Sigmoid colon (tissue), 7 donors: ENCODE measurements at places on chromosomes 1 and 21. TPM values are rescaled to one million over a fixed set of nuclear protein-coding genes. Genes with fewer than 3 reads are reported as not detected.

GRCh38 chr1:185477638-185478580 lies 160.9 kb upstream of the IVNS1ABP start:
- no peak for DNase-seq

GRCh38 chr1:25821630-25822091 lies 1.9 kb downstream of the MTFR1L start:
- no peak for DNase-seq

- no peak for DNase-seq
These were observed 10.3 kb downstream of the ALX3 start for GRCh38 chr1:110060034-110060661.

GRCh38 chr21:39837861-39838359 lies 29.3 kb upstream of the PCP4 start:
- no peak for DNase-seq

DNA sequence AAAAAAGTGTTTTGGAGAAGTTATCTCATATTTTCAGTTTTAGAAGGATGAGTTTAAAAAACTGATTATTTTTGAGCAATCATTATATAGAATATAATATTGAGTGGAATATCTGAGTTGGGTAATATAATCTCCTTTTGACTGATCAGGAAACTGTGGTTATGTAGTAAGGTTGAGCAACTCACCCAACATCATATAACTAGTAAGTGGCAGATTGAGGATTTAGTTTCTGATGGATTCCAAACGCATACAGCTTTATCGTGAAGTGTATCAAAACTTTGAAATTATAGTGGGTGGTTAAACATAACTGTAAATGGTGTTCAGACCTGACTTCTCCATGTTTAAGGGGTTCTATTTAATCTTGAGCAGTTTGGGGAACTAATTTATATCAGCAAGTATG lies 98.6 kb downstream of the OLFM3 start:
- DNase-seq: no peak

DNA sequence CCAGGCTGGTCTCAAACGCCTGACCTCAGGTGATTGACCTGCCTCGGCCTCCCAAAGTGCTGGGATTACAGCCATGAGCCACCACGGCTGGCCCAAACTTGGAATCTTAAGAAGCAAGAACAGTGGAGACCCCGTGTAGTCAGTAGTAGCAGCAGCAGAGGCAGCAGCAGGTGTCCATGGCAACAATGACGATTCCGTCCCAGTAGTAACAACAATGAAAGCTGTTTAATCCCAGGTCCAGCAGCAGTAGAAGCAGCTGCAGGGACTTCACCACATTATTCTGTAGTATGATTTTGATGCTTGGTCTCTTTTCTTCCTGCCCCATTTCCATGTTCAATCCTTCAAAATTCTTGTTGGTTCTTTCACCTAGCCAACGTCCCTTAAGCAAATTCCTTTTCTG lies 69.6 kb upstream of the KCTD3 start:
- no peak for DNase-seq

DNA sequence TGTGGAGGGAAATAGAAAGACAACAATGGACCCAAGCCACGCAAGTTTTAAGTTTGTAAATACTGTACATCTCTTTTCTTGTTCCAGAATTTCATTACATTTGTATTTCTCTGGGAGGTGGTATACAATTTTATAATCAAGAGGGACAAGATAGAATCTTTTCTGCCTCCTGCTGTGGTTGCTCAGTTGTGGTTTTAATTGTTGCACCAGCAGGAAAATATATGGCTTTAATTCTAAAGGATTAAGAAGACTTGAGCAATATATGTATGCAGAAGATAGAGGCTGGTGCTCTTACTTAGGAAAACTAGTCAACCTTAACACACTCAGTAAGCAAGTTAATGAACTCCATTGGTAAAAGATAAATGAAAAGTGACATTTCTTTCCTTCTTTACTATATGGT lies 19.8 kb upstream of the ASB17 start:
- DNase-seq: no peak

Gene REN
- total RNA-seq: not detected

GRCh38 chr1:121522061-121522759 lies 337.4 kb downstream of the SRGAP2C start:
- no peak for DNase-seq

DNA sequence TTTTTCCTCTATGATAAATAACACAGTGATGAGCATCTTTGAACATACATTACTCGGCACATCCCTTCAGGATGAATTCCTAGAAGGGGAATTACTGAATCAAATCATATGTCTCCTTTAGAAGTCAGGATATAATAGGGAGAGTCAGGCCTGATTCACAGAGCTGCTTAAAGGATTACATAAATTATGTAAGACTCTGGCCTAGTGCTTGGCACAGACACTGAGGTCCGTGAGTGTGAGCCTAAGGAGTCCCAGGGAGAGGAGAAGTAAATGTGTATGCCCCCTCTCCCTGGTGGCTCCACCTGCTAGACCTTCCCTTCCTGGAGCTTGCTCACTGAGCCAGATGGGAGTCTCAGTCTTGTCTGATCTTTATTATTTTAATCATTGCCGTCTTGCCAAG lies 8.6 kb upstream of the FOXE3 start:
- DNase-seq: no peak

GRCh38 chr1:240306673-240307072 lies 215.0 kb downstream of the FMN2 start:
- no peak for DNase-seq
